ENCODE measurements at places on chromosomes 2 and 18.

GRCh38 chr2:234823877-234824376, 127.9 kb upstream of the SH3BP4 start:
- no peak for DNase-seq

- no peak for DNase-seq
Measured at GRCh38 chr2:181468811-181469210, 11.6 kb downstream of the ITGA4 start.

- no peak for DNase-seq
Measured at GRCh38 chr2:148582679-148583511, 61.7 kb upstream of the EPC2 start.

DNA sequence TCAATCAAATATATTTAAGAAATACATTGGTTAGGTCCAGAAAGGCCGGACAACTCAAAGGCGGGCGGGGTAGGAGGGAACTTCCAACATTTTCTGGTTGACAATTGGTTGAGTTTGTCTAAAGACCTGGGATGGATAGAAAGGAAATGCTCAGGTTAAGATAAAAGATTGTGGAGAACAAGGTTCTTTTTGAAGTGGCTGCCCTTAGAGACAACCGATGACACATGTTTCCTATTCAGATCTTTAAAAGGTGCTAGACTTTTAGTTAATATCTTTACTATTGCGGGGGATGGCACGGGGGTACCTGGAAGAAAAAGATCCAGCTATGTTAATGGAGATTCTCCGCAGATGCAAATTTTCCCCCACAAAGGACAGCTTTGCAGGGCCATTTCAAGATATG, 10.0 kb upstream of the AP1S3 start:
- DNase-seq, result no peak

- DNase-seq, result no peak
Measured at GRCh38 chr2:161975062-161975812, 98.8 kb downstream of the DPP4 start.

- no peak for DNase-seq
Measured at GRCh38 chr2:41937464-41937906, 110.3 kb upstream of the PKDCC start.

DNA sequence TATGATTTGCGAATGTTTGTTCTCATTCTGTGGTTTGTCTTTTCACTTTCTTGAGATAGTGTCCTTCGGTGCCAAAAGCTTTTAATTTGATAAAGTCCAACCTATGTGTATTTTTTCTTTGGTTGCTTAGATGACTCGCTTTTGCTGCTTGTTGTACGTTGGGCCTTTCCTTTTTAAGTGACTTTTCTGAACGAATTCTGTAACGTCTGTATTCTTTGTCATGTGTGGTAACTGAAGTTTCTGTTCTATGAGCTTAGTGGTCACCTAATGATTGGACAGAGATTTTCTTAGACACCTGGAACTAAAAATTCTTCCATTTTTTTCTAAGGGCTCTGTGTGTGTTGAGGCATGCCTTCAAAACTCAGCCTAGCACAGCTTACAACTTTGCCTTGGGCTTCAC, 19.6 kb upstream of the PROKR1 start:
- DNase-seq, result no peak

- DNase-seq, result no peak
Measured at GRCh38 chr2:27245626-27246025, 17.2 kb downstream of the SLC30A3 start.

- no peak for DNase-seq
Measured at GRCh38 chr2:46481198-46482193, 2.1 kb downstream of the TMEM247 start.

DNA sequence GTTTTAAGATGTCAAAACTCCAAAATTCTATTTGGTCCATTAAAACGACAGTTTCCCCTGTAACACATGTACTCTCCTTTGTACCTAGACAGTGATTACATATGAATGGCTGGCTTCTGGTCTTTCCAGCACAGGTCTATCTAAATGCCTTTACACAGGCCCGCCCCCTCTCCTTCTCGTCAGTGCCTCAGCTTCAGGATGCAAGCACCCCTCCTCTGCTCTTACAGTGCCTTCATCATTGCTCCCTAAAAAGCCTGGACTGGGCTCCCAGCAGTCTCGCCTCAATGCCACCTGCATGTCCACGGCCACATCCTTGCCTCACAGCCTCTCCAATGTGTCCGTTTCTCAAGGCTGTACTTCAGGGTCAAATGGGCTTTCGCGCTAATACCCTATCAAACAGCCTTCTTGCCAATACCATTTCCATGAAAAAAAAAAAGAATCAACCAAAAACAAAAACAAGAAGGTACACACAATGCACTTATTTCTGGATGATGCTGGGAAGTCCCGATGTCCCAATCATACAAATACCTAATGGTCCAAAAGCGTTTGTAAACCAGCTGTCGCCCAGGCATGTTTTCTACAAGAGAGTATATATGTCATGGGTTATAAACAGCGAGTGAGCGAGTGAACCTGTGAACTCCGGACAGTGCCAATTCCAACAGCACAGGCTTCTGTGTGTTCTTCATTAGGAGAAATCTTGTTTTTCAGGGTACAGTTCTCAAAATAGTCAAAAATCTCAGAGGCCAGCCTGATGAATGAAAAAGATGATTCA, 77.2 kb downstream of the EIPR1 start:
- no peak for DNase-seq

DNA sequence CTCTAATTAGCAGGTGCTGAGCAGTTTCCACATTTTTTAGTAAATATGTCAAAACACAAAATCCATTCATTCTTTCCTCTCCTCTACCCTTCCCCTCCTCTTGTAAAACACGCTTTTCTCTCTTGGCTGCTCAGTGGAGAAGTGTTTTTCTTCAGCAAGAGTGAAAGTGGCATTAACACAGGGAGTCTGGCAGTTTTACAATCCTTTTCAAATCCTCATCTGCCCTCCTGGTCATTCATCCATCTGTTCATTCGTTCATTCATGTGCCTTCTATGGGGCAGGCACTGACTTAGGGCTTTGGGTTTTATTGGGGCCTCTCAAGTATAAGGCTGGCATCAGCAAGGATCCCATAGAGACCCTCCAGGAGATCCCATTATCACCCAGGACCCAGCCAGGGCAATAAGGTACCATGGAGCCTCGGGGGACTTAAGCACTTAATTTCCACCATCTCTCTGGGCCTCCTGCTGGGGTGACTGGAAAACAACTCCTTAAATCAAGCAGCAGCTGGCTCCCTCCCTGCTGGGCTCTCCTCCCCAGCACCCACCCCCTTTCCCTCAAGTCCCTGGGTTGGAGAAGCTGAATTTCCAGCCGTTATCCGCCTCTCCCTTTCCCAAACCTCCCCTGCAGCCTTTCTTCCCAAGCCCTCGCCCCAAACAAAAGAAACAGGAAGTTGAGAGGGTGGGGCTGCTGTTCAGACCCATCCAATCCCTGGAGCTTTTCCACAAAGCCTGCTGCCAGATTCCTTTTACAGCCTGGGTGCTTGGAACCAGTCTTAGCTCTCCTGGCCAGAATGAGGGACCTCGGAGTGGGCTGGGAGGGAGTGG, 32.6 kb downstream of the MARCHF4 start:
- no peak for DNase-seq

- DNase-seq, result no peak
Measured at GRCh38 chr2:121727950-121728349, 8.7 kb downstream of the NIFK start.

DNA sequence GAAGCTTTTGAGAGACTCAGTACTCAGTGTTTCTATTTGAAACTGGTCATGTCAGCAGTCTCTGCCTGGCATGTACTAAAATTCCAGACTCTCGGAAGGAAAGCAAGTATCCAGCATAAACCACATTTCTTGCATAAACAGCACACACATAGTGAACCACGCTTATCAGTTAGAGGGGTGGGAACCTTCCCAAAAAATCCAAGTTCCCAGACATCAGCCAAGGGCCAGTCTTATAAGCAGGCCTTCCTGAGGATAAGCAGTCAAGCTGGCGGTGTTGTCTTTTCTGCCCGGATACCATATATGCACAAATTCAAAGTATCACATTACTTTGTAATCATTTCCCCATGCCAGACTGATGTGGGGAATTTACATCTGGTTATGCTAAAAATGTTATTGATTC, 73.6 kb downstream of the ST6GAL2 start:
- no peak for DNase-seq

- no peak for DNase-seq
Measured at GRCh38 chr18:62345909-62346308, 20.8 kb downstream of the TNFRSF11A start.

DNA sequence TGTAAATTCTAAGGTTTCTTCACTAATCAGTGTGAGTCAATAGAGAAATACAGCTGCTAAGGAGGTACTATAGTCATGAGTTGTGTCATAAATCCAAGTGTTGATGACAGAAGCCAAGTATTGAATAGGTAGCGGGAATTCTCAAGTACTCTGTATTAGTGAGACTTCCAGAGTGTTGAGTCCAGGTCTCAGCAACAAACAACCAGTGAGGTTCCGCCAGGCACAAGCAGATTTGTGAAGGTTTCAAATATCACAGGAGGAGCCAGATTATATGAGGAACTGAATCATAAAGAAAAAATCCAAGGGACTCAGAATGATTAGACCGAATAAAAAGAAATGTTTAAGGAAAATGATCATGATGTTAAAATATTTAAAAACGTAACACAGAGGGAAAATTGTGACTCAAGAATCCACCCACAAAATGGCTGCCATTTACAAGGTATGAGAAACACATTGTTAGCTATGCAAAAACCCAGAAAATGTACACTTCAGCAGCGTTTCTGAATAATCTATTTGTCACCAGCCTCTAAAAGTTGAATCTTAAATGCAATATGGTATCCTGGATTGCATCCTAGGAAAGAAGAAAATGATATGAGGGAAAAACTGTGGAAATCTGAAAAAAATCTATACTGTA, 27.3 kb upstream of the EVA1A start:
- no peak for DNase-seq

- no peak for DNase-seq
Measured at GRCh38 chr2:31711737-31712136, 131.0 kb upstream of the SRD5A2 start.

DNA sequence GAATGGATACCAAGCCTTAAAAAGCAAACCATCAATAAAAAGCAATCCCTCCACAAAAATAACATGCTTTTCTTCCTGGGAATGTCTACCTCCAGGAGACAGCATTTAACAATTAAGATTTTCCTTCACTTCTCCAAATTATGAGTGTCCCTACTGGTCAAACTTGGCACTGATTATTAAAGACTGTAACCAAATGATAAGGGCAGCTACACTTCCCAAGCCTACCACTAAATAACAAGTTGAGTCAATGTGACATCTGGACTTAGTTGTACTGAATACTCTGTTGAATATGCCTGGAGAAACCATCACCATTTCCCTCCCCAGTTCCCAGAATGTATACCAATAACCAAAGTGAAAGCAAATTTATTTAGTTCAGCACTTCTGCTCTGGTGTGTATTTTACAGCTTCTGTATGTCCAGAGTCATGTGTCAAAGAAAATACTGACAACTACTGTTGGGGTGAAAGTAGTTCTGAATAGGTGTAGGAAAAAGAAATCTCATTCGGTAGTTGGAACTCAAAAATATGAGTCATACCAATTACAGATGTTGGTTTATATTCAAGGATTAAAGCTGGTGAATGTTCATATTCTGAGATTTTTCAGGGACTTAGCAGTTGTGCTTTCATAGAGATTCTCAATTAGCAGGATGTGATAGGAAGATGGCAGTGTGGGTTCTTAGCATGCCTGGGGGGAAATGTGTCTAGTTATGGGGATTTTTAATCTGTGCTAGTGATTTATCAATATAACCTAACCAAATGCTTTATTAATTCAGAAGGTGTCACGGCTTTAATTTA, 1291.6 kb upstream of the GYPC start:
- DNase-seq, result no peak
